Dermis blood vessel endothelial cell (primary cell): ENCODE measurements at places on chromosomes 2 and 18.
A peak's percentile ranks its signal among the peaks of the same experiment; 100 is the strongest.

DNA sequence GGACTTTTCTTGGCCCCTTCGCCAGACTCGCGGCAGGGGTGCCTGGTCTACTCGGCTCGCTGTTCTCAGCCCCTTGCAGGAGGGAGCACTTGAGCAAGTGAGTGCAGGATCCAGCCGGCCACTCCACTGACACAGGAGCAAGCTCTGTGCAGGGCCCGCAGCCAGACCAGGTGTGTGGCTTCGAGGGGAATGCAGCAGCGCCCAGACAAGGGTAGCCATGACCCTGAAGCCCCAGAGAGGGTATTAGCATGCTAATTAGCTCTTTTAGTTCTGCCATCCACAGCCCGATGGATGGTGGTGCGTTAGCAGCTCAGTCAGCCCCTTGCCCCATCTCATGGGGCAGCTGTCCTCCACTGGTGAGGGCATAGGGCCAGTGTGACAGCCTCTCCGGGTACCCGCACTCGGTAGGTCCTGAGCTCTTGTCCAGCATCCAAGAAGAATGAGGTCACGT lies 103.2 kb upstream of the HS6ST1 start:
- DNase-seq, result no peak

DNA sequence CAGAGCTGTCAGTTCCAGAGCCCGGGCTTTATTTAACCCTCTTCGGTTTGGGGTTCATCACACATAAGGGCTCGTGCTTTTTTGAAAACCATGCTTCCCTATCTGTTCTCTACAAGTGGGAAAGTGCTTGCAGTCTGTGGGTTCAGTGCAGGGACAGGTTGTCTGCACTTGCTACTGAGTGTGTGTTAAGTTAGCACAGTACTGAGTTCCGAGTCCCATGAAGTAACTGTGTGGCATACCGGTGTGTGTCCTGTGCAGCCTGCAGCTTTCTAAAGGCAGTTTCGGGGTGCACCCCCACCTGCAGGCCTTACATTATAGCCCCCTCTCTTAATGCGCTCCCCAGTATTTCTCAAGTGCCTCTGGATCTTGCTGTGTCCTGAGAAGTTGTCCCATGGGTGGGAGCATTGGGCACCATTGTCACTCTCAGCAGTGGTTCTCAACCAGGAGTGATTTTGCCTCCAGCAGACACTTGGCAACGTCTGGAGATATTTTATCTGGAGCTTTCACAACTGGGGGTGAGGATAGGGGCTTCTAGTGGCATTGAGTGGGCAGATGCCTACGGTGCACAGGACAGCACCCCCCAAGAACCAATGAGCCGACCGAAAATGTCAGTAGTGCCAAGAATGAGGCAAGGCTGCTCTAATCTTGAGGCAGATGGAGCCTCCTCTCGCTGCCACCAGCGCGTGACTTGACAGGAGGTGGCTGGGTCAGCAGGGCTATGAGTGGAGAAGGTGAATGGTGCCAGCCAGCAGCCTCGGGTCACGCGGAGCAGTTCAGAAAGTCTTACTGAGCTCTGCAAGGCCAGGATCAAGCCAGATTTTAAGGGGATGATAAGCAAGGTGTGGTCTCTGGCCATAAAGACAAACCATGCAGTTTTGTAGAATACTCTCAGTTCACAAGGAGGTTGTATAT lies 152.2 kb downstream of the SMAD7 start:
- DNase-seq, result no peak

- DNase-seq, result no peak
Measured at GRCh38 chr2:27591745-27592144, 8.9 kb downstream of the ZNF512 start.

GRCh38 chr2:48883661-48884060 lies 128.1 kb upstream of the LHCGR start:
- no peak for DNase-seq

DNA sequence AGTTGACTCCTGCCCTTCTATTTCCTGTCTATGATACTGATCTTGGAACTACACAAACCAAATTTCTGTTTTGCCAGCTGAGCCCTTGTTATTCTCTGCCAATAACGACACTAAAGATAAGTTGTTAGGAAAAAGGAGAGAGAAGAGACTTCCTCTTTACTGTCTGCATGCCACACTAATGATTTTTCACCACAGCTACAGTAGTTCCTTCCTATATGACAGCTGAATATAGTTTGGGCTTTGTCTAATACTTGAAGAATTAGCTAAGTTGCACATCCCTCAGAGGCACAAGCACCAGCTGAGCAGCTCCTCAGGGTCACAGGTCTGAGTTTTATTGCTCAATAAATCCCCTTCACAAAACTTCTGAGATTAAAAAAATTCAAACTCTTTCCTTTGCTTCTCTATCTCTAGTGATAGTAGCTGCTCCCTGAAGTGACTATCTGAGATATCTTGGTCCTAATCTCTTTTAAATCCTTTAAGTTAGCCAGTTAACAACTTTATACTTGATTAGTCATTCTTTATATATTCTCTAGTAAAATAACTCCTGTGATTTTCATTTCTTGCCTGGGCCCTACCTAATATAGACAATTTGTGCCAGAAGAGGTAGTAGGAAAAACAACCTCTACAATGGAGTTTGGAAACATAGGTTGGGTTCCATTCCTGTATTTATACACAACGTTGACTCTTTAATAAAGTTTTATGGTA lies 253.0 kb upstream of the CNTNAP5 start:
- DNase-seq, result no peak

- DNase-seq, result peak; percentile 86
Measured at GRCh38 chr2:219171231-219171651, 1.4 kb upstream of the SLC23A3 start.

DNA sequence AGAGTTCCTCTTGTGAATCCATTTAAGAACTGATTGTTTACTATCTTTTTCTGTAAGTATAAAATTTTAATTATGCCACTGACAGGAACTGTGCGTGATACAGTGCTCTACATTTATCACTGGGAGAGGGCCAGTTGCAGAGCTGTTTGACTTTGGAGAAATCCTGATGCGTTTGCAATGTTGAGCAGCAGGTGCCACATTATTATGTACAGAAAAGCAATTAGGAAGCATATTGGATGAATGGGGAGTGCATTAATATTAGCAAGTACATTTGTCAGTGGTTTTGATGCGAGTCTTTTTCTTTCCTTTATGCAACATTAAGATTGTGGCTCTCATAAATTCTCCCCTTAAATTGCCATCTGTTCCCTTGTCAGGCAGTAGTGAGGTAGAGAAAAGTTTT lies 302.3 kb upstream of the FANCL start:
- DNase-seq, result no peak

- DNase-seq, result no peak
Measured at GRCh38 chr2:239685965-239686364, 285.1 kb upstream of the HDAC4 start.

DNA sequence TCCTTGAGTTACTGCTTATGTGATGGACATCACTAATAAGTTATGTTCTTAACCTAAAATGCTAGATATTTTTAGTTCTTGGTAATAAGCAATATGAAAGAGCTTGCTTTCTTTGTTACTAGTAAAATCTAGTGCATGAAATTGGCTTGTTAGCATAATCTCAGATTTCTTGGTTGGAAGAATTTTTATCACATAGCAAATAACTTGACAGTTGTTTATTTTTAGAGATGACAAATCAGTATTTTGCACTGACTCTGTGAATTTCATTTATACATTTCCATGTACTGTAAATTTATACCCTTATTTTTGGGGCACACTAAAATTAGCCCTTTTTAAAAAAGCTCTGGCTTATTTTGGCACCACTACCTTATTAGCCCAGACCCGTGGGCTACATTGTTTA lies 45.6 kb downstream of the LCLAT1 start:
- DNase-seq, result no peak

GRCh38 chr2:178478130-178478438 lies 316 bp downstream of the FKBP7 start:
- DNase-seq, result peak; percentile 30

DNA sequence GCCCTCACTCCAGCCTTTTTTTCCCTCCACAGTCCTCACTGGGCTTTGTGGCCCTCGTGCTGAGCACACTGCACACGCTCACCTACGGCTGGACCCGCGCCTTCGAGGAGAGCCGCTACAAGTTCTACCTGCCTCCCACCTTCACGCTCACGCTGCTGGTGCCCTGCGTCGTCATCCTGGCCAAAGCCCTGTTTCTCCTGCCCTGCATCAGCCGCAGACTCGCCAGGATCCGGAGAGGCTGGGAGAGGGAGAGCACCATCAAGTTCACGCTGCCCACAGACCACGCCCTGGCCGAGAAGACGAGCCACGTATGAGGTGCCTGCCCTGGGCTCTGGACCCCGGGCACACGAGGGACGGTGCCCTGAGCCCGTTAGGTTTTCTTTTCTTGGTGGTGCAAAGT lies 39.4 kb downstream of the STEAP3 start:
- DNase-seq, result no peak

DNA sequence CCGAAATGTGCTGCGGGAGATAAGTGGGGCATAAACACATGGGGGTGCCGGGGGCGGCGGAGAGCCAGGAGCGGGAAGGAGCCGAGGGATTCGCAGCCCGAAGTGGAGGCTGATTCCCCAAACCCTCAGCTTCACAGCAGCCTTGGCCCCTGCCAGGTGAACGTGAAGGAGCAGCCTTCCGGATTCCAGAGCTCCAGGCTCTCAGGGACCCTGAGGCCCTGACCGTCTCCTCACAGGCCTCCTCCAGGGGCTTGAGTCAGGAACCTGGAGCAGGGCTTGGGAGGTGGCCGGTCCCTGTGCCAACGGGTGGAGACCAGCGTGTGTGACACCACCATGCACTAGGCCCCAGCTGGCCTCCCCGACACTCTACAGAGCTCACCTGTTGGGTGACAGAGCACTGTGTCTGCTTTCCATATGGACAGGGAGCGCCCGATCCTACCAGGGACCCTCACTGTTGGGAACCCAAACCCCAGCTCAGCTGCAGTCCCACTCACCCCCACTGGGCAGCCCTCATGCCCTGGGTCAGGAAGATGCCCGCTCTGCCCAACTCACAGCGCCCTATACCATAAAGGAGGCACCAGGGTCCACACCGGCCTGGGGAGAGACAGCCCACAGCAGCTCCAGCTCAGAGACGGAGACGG lies 117.6 kb upstream of the OTOS start:
- no peak for DNase-seq

DNA sequence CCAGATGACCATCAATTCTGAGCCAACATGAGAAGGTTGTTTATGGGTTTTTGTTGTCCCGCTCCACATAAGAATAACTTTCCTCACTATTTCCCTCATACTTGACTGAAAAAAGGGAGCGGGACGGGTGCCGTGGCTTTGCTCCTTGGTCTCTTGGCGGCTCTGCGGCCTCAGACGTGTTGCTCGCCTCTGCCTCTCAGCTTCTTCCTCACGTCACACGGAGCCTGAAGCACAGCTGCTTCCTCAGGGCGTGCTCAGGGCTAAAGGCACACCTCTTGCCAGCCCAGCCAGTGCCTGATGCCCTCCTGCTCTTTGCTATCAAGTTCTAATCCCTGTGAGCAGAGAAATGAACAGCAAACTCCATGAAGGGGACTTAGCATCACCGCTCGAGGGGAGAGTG lies 17.9 kb upstream of the ID2 start:
- DNase-seq, result no peak

GRCh38 chr2:8169443-8169842 lies 512.4 kb upstream of the ID2 start:
- peak; percentile 64 for DNase-seq

DNA sequence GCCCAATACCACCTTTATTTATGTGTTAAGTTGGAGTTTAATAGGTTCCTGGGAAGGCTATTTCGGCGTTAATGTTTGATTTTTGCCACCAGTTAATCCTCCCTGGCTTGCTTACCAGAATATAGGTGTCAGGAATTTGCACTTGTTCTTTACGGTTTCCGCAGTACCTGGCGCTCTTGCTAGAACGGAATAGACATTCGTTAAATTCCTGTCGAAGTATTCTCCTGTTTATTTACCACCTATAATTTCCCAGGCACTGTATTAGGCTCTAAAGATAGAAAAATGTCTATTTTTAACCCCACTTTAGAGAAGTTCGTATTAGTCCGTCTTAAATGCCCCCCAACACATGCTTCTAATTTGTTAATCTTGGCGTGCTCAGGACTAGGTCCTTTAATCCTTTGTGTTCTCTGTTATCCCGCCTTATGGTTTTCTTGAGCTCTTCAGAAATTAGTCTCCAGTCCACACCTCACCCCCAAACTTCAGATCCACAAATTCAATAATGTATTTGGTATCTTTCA lies 575 bp downstream of the CCDC150 start:
- peak; percentile 2 for DNase-seq

GRCh38 chr18:73245345-73245744 lies 377.6 kb upstream of the NETO1 start:
- no peak for DNase-seq

DNA sequence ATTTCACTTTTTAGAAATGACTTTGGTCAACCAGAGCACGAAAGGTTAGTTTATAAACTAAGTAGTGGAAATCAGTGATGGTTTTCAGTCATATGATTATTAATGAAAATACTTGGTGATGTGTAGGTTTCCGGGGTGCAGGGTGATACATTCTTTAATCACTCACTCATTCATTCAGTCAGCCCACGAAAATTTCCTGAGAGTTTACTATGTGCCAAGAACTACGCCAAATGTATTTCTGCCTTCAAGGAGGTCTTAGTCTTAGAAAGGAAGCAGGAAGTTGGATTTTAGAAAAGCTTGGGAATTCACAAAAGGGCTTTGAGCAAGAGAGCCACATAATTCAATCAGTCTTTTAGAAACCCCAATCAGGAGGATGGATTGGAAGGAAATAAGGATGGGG lies 543.6 kb downstream of the PLCL1 start:
- no peak for DNase-seq

DNA sequence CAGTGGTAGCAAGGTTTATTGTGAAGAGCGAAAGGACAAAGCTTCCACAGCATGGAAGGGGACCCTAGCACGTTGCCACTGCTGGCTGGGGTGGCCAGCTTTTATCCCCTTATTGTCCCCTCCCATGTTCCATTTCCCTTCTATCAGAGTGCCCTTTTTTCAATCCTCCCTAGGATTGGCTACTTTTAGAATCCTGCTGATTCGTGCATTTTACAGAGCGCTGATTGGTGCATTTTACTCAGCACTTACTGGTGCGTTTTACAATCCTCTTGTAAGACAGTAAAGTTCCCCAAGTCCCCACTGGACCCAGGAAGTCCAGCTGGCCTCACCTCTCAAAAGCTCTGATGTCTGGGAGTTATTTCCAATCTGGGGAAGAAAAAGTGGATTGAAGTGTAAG lies 90.1 kb downstream of the CD8B2 start:
- DNase-seq, result no peak

- no peak for DNase-seq
Measured at GRCh38 chr2:198315791-198316630, 511.6 kb downstream of the PLCL1 start.

- DNase-seq, result no peak
Measured at GRCh38 chr2:23077596-23077995, 307.4 kb upstream of the KLHL29 start.

GRCh38 chr18:53796040-53796729 lies 428.3 kb downstream of the MBD2 start:
- DNase-seq, result no peak

GRCh38 chr2:175180701-175181103 lies 808 bp downstream of the ATP5MC3 start:
- DNase-seq, result peak; percentile 58

DNA sequence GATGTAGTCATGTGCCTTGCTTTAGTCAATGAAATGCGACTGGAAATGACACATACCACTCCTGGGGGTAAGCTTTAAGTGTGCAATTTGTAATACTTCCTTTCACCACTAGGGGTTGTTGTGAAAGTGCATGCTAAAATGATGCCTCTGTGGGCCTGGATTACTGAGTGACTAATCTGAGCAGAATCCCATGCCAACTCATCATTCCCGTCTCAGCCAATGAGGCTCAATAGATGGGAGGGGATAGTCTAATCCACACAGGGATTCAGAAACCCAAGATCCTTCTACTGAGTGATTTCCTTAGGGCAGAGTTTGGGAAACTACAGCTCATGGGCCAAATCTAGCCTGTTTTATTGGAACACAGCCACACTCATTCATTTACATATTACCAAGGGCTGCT lies 54.0 kb downstream of the HRH4 start:
- peak; percentile 62 for DNase-seq
